ENCODE measurements at places on chromosomes 1 and 21.

- DNase-seq: no peak
These were observed 3.2 kb downstream of the URB2 start for GRCh38 chr1:229629261-229629660.

- no peak for DNase-seq
These were observed 1059.5 kb upstream of the ADGRL4 start for GRCh38 chr1:80066060-80066459.

- peak; percentile 39 for DNase-seq
These were observed at the start of gene SLAMF1 for GRCh38 chr1:160646711-160647328. Gene SLAMF1, minus strand, starts transcription at chr1:160647044. Its CDS starts 99 bp downstream, at chr1:160646945.

DNA sequence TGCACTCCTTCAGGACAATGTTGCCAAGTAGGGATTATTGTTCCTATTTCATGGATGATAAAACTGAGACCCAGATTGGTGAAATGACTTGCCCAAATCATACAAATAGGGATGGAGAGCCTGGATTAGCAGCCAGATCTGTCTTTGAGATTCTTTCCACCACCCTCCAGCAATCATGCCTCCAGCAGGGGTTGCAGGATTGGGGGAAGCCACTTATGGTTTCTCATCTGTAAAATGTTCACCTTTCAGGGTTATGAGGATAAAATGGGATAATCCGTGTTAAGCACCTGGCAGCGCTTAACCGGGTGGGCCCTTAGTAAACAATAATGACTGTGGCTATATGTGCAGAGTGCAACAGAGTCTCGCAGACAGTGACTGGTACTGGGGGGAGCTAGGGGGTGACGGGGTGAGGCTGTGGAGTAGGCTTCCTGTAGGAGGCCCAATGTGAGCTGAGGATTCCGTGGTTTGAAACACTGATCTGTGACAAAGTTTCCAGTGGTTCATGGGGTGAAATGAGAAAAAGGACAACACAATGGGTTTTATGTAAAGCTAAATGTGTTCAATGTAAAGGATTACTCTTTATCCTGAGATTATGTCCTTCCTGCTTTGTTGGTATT is 33.7 kb upstream of the FOXO6 start:
- no peak for DNase-seq

GRCh38 chr1:163628034-163628773 is 306.4 kb downstream of the NUF2 start:
- no peak for DNase-seq

DNA sequence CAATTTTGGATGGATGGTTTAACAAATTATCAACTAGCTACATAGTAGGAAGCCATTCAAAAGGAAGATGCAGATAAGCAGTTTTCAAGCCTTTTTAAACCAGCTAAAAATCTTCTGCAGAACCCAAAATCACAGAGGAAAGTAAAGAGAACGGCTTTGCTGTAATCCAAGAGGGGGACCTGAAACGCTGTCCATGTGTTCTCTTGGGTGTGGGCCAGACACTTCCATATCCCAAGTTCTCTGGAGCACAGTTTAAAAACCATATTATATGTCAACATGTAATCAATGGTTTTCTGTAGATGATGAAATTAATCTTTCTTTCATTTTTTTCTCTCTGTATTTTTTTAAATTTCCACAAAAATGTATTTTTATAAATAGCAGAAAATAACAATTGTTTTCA is 90.5 kb downstream of the SELENOF start:
- DNase-seq: no peak

- DNase-seq: no peak
These were observed 1.2 kb downstream of the TNFRSF18 start for GRCh38 chr1:1204998-1205768.

GRCh38 chr1:8560611-8561544 is 243.0 kb downstream of the SLC45A1 start:
- peak; percentile 74 for DNase-seq

DNA sequence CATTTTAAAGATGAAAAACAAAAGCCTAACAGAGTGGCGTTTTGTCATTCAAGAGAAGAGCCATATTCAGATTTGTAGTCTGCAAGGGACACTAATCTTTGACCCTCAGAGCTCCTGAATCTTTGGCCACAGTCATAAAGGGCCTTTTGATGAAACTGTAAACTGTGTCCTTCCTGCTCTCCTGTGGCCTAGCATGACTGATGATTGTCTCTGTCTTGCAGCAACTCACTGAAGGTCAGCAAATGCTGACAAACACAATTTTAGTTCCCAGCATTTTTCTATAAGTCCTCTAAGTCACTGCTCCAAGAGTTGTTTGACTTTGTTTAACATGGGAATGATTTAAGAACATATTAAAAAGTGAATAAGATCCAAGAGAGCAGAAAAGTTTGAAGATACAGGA is 55.3 kb upstream of the PRELP start:
- no peak for DNase-seq

DNA sequence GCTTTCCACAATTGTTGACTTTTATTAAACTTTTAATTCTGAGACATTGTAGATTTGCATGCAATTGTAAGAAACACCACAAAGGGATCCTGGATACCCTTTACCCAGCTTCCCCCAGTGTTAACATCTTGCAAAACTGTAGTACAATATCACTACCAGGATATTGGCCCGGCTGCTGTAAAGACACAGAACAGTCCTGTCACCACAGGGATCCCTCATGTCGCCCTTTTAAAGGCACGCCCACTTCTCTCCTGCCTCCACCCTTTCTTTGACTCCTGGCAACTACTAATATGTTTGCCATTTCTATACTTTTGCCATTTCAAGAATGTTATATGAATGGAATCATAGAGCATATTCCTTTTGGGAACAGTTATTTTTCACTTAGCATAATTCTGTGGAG is 37.0 kb downstream of the NAV1 start:
- no peak for DNase-seq

- DNase-seq: no peak
These were observed 258.1 kb upstream of the RAB4A start for GRCh38 chr1:229012823-229013222.

- DNase-seq: no peak
These were observed 3.7 kb downstream of the PGBD5 start for GRCh38 chr1:230422221-230422981.

GRCh38 chr1:209613400-209614150 is 30.1 kb downstream of the CAMK1G start:
- DNase-seq: no peak

DNA sequence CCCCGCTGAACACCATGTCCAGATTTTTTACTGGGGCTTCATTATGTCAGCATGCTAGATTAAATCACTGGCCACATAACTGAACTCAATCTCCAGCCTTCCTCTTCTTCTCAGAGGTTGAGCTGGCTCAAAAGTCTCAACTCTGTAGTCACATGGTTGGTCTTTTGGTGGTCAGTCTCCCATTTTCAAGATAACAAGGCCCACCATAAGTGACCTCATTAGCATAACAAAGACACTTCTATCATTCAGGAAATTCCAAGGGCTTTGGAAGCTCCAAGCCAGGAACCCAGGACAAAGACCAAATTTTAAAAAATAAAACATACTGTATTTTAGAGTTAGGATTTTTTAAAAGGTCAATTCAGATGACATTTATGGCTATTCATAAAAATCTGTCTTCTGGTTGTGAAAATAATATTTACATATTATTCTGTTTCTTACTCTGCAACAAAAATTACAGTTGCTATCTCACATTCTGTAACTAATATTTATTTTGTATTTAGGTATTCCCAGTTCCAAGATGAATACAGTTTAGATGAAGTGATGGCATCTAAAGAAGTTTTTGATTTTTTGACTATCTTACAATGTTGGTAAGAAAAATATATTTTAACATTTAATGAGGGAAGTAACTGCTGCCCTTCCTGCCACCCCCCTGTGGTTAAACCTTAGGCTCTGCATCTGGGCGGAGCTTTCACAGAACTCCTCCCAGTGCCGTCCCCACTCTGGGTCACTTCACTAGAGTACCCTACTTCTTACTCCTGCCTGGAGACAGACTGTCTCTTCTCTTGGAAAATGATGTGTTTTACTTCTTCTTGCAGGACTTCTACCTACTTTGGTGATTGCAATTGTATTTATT is 49.3 kb downstream of the SCP2 start:
- DNase-seq: no peak

- no peak for DNase-seq
These were observed 68.9 kb upstream of the COL11A1 start for GRCh38 chr1:103177108-103177775.

Data from OCI-LY7 (cell line).